GF-D8 (cell line): ENCODE measurements at places on chromosomes 1 and 21.

DNA sequence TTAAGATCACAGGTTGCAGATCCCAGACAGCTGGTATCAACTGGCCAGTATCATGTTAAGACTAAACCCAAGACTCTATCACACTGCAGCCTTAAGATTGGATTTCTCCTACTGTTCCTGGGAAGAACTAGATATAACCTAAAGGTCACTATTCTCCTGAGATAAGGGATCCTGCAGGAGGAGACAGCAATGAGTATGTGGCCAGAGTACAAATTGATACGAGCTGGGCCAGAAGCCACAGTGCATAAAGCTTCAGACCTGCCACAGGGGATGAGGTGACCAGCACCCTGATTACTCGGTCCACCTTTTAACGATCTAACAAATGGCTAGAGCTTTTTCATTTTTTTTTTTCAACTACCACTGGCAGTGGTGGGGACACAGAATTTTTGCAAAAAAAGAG, 31.0 kb downstream of the HSD3B1 start:
- no peak for DNase-seq

DNA sequence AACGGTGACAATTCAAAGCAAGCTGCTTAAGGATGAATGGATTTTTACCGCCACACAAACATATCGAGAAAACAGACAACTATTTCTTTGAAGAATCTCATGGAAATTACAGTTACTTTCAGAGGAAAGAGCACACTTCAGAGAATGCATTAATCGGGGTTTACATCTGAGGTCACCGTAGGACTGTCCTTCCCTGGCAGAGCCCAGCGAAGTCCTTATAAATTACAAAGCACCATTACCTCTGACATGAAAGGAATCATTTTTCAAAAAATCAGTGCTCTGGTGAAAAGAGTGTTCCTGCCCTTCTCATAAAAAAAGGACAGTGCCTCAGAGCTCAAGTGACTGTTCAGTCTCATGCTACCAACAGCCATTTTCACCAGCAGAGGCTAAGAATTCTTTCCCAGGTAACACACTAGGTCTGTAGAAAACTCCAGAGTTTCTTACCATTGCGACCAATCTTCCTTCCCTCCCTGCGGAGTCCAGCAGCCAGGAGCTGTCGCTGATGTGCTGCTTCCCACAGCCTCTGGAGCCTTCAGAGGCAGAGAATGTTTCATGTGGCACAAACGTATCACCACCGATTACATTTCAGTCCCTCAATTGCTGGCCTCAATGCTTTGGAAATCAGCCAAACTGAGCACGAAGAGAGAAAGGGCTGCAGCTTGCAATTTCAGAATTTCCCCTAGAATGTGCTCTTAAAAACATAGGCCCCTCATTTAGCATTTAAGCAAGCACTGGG, 75.4 kb downstream of the PLD5 start:
- DNase-seq, result no peak

- DNase-seq, result no peak
These were observed 66.3 kb downstream of the SLC27A3 start for GRCh38 chr1:153841463-153841994.

DNA sequence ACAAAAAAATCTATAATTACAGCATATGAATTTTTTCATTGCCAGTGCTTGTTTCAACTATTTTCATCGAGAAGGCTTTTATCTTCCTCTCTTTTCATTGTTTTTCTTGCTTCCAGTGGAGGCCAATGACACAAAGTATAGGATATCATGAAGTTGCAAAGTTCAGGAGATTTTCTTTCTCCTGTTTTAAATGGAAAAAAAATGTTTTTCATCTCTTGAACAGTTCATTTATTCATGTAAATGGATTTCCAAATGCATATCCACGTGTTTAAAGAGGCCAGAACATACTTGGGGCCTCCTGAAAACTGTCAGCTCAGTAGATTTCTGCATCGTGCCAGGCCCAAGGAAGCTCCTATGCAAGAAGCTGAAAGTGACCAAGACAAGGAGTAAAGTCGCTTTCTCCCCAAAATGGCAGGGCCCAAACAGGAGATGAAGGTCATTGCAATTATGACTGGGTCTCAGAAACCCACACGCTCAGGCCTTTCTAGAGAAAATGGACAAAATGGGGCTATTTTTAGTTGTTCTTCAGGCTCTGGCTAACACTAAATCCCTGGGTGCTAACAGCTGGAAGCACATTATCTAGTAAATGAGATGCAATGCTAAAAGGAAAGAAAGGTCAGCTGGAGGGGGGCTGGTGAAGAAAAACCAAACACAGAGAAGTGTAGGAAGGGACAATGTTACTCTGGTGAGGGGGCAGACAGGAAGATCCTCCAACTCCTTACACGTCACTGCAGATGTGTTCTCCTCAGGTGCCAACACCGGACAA, 136.9 kb upstream of the C8B start:
- DNase-seq, result no peak

- no peak for DNase-seq
These were observed 1.1 kb upstream of the LMNA start for GRCh38 chr1:156113282-156113950.

GRCh38 chr1:235266967-235267366, 61.0 kb downstream of the ARID4B start:
- no peak for DNase-seq

GRCh38 chr1:31196685-31197084, 43.0 kb downstream of the NKAIN1 start:
- no peak for DNase-seq

- no peak for DNase-seq
These were observed 130.8 kb downstream of the ZBTB18 start for GRCh38 chr1:244181867-244182266.

GRCh38 chr1:243890576-243890975, 40.5 kb upstream of the AKT3 start:
- no peak for DNase-seq

DNA sequence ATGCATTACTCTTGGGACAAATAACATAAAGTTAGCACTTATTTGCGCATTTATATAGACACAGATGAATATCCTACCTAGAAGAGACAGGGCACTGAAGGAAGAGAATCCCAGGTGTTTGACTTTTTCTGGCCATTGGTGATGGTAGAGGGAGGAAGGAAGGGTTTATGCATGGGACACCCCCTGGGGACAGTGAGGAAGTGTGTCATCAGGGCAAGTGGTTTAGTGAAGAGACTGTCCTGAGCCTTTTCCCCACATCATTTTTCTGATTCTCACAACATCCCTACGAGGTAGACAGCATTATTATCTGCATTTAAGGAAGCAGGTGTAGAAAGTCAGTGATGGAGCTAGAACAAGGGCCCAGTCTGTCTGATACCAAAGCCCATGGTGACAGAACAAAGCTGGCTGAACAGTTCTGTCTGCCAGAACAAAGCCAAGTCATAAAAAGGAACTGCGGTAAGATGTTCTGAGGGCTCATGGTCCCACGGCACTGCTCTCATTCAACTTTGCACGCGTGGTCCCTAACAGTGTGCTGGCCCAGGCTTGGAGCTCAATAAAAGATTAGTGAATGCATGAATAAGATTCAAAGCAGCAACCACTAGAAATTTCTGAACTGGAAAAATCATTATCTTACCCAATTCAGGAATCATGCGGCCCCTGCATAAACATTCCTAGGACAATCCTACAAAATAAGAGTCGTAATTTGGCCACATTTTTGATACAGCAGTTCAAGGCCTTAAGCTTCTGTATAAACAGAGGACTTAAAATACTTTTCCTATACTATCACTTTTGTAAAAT, 12.2 kb upstream of the CDC42BPA start:
- no peak for DNase-seq

GRCh38 chr1:154871374-154871773, 1.3 kb upstream of the KCNN3 start:
- no peak for DNase-seq

DNA sequence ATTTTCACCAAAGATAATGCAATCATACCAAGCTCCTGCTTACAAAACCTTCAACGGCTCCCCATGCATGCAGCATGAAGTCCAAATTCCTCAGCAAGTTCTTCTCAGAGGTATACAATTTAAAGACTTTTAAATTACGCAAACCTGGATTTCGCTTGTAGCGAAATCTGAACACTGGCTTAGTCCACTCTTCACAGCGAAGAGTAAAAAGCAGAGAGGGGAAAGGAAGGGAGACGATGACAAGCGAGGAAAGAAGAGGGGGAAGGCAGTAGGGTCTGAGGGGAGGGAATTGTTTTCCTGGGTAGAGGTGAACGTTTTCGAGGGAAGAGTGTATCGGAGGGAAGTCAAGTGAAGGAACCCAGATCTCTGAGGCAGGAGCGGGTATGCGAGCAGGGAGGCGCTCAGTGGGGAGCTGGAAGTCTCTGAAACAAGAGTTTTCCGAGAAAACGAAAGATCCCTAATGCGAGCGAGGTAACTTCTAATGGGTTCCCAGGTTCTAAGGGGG, 790 bp downstream of the TESK2 start:
- no peak for DNase-seq

DNA sequence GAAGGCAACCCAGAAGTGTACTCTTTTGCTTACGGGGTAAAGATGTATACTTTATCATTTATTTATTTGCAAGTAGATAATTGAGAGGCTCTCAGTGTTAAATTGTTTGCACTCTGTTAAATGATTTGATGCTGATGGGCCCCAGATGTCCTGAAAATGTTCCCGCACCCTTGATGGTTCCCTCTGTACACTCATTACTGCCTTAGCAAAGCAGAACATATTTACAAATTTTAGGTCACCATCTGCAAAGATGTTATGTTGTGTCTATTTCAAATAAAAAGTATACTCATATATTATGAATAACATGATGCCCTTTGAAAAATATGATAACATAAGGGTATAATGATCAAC, 240.5 kb upstream of the SNX7 start:
- no peak for DNase-seq

DNA sequence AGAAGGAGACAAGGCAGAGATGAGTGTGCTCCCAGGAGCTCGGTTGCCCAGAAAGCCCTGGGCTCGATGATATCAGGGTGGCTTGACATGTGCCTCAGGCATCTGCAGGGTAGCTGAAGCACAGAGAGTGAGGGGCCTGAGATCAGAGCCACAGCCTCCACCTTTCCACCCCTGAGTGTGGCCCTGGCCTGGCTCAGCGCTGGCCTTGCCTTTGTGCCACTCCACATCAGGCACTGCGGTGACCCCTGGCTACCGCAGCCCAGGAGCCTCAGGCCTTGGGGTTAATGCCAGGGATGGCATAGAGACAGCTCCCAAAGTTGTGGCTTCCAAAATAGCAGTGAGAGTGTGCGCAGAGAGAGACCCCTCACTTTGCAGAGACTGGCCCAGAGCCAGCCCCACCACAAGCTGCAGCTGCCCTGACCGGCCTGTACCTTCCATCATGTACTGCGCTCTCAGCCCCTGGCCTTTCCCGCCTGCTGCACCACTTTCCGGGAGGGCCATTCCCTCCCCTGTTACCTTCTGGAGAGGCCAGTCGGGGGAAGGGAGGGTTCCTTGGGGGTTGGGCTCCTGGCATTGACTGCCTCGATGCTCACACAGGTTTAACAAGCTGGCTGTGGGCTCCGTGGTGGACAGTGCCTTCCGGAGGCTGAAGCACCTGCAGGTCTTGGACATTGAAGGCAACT, 19.5 kb downstream of the PODN start:
- no peak for DNase-seq
